ENCODE measurements at places on chromosomes 2 and 18.

- no peak for DNase-seq
These were observed 1103.9 kb upstream of the KLHL29 start for GRCh38 chr2:22281033-22281432.

- no peak for DNase-seq
These were observed 469.4 kb upstream of the SPRED2 start for GRCh38 chr2:65901756-65902155.

- no peak for DNase-seq
These were observed 71.0 kb downstream of the COX7A2L start for GRCh38 chr2:42290005-42290404.

- no peak for DNase-seq
These were observed 33.9 kb downstream of the COX7A2L start for GRCh38 chr2:42327125-42327524.

DNA sequence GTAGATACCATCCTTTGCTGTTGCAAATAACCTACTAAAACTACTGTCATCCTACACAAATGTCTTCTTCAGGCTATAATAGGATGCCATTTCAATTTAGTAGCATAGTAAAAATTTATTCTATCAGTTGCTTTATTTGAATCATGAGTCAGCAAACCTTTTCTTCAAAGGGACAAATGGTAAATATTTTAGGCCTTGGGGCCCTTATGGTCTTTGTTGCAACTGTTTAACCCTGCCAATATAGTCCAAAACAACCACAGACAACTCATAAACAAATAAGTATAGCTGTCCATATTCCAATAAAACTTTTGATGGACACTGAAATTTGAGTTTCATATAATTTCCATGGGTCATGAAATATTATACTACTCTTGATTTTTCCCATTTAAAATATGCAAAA lies 54.0 kb upstream of the CCBE1 start:
- no peak for DNase-seq

- DNase-seq: no peak
These were observed 26.2 kb downstream of the EPC2 start for GRCh38 chr2:148670773-148671172.

DNA sequence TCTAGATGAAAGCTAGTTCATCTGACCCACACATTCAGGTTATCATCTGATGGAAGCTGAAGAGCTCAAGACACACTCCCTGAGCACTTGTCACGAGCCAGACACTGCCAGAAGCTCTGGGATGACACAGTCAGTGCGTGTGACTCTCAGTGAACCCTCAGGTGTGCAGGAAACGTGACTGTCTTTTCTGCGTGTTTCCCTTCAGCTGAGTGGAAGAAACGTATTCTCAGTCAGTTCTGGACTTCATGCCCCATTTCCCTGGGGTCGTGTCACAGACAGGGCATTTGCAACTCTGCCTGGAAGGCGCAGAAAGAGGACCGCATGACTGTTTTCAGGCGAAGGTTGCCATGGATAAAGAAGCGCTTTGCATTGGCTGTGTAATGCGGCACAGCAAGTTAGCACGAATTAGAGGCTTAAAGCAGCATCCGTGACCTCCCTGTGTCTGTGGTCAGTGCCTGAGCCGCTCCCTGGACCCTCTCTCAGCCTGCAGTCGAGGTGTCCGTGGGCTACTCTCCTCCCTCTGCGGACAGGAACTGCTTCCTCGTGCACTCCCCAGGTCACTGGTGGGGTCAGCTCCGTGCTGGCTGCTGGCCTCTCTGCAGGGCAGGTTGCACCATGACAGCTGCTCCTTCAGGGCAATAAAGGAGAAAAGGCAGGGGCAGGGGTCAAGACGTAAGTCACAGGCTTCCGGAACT lies 3.3 kb upstream of the ALLC start:
- DNase-seq: no peak

DNA sequence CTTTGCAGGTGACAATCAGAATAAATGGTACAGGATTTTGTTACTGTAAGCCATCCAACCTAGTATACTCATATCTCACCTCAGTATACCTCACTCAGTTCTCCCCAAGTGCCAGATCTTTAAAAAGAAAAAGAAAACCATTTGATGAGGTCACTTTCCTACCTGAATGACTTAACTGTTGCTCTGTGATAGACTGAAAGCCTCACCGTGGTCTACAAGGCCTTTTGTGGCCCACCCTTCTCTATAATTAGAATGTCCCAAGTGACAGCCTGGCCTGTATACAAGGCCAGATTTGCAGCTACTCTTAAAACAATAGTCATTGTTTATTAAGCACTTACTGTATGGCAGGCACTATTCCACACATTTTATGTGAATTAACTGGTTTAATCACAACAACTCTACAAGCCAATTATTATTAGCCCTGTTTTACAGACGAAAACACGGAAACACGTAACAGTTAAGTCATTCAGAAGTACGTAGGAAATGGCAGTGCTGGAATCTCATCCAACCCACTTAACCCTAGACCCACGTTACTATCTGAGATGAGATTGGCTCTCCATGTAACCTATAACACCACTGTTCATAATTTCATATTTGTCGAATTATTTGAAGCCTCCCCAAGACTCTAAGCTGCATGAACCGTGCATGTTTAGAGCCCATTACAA lies 28.3 kb downstream of the PKP4 start:
- no peak for DNase-seq

DNA sequence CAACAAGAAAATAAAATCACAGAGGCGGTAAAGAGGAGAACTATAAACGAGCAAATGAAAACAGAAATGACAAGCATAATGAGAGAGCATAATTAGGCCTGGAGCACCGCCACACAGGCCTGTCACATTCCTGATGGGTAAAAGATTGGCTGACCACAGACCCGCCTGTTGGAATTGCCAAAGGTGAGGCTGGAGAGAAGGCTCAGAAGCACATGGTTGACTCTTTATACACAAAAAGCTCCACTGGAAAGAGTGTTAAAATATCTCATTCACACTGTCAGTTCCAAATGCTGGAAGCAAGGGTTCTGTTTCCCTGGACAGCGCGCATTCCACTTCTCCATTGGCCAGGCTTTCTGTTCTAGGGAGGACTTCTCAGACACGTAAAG lies 5.9 kb upstream of the LGALSL start:
- no peak for DNase-seq

DNA sequence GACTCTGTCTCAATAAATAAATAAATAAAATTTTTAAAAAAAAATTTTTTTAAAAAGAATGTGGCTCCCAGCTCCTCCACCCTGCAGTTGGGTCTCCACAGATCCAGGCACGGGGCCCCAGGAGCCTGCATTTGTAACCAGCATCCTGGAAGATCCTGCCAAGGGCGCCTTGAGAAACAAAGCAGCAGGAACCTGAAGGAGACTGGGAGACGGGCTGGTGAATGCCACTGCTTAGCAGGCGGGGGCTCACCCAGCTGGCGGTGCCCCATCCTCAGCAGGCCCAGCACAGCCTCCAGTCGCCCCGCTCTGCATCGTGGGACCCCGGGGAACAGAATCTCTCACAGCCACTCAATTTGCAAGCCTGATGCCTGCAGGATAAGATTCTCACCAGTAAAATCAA lies 187.5 kb upstream of the SALL3 start:
- DNase-seq: no peak

- DNase-seq: no peak
These were observed 129.7 kb downstream of the BARD1 start for GRCh38 chr2:214679736-214680135.

- DNase-seq: no peak
These were observed 506.6 kb upstream of the SPHKAP start for GRCh38 chr2:228688007-228688645.

- DNase-seq: no peak
These were observed 188.0 kb downstream of the CDH7 start for GRCh38 chr18:65938592-65939372.

GRCh38 chr18:59737776-59738300 lies 40.6 kb upstream of the CCBE1 start:
- no peak for DNase-seq

DNA sequence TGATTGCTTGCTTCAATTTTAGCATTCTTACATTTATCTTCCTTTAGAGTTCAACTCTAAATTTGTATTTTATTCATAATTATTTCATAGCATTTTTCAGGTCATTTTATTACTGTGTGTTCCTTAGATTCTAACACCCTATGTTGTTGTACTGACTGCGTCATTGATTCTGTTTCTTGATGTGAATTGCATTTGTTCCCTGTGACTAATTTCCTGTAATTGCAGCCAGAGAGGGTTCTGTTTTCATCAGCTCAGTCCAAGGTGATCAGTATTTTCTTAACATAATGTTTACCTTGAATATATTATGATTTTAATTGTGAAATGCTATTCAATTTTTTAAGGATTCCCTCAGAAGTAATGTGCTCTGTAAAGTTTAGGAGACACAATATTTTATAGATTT lies 970.2 kb upstream of the PIK3C3 start:
- no peak for DNase-seq

- no peak for DNase-seq
These were observed 25.8 kb downstream of the CTLA4 start for GRCh38 chr2:203893401-203893800.

- no peak for DNase-seq
These were observed 77.6 kb downstream of the PTPN4 start for GRCh38 chr2:119837350-119837749.

DNA sequence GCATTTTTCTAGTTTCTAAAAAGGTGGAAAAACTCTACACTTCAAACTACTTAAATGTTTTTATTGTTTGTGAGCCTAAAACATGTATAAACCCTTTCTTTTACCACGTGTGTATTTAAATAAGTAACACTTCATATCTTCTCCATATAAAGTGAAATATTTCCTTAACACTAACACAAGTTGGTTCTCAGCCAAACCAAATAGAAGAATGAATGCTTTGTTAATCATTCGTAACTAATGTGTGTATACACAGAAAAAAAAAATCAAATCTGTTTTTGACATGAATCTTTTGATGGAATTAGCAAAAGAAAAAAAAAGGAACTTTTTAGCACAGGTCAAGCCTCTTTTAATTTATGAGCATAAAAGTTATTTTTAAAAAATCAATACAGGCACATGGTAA lies 89.3 kb downstream of the EHBP1 start:
- no peak for DNase-seq

DNA sequence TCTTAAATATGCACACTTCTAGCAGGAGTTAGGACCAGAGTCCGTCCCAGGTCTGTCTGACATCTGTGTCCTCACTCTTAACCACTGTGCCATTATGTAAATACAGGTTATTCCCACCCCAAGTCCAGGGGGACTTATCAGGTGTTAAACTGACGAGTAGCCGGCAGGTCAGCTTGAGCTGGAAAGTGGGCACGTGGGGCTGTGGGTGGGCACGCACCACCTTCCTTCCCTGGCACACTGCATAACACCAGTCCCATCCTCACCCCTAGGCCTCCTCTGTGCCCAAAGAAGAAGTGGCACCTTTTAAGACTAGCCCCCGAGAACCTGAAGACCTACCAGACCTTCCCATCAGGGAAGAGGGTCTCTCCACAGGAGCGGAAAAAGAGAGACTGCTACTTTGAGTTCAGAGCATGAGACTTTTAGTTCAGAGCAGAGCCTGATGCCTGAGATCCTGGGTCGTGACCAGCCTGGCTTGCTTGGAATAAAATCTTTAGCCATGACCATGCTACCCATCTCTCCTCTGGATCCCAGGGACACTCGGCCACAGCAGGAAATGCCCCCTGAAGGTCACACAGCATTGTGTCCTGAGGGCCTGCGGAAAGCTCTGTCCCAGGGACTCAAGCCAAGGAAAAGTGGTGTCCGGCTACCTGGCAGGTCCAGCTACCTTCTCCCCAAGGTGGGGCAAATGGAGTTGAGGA lies 62.0 kb downstream of the CIB4 start:
- no peak for DNase-seq

DNA sequence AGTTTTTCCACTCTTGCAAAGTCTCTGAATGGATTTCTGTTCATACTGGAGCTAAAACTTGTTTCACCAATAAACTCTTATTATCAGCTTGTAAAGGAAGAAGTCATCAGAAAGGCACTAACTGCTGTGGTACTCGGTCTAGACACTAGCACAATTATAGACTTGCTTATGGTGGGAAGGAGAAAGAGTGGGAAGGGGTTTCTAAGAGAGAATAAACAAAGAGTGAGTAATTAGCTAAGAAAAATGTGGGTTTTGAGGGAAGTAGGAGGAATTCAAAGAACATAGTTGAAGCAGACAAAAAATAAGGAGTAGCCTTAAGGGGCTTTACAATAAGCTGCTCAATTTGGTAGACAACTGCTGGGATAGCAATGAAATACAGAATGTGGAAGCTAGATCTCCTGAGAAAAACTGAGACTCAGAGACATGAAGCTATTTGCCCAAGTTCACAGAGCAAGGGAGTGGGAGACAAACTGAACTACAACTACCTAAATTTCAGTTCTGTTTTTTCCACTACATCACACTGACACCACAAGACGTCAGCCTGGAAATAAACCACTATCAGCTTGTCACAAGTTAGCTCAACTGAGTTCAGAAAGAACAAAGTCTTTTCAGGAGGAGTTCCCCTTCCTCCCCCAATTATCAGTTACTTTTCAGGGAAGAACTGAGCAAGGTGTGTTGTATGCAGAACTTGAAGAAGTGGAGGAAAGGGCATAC lies 59.7 kb downstream of the MAP4K3 start:
- no peak for DNase-seq

GRCh38 chr2:236557306-236558030 lies 12.2 kb upstream of the ACKR3 start:
- no peak for DNase-seq

DNA sequence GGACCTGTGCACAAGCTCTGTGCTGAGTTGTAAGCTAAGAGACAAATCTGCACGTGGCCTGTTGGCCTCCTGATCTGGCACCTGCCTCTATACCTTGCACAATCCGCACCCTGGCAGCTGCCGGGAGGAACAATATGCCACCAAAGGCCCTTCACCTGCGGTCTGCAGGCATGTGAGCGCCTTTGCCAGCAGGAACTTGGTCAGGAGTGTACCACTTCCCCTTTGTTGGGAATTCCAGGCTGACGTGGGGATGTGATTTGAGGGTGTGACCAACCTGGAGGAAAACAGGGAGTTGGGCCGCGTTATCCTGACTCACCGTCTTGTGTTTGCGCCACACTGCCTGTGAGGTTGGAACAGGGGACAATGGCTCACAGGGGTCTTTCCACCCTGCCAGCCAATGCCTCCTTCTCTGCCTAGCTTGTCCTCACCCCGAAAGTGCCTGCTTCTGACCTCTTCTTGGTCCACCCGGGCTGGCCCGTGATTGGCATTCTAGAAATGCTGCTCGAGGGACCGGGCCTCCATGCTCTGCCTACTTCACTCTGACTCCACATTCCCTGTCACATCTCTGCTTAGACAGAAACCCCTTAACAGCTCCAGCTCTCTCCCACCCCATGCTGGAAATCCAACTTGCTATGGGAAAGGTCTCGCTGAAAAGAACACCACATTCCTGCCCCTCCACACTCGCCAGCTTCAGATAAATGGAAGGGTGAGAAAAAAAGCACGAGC lies 67.1 kb upstream of the MAP4K4 start:
- no peak for DNase-seq

DNA sequence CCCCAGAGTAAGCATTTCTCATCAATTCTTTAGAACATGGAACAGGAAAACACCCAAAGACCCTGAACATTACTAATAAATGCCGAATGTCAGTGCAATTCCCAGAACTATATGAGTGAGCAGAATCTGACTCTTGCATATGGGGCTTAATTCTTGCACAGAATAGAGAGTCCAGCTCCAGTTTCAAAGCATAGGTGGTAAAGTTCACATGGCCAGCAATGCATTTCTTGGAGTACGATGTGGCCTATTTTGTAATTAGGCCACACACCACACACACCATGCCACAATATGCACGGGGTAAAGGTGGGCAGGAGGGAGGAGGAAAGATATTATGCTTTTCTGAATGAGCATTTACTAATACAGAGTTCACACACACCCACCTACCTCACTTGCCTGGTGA lies 56.5 kb downstream of the PLA2R1 start:
- no peak for DNase-seq

GRCh38 chr2:193446967-193447366 lies 1252.2 kb upstream of the TMEFF2 start:
- no peak for DNase-seq
